ENCODE measurements at places on chromosomes 5 and 9.

- no peak for DNase-seq
Measured at GRCh38 chr5:85077581-85077980, 692.9 kb upstream of the EDIL3 start.

GRCh38 chr5:144794922-144795321 is 624.2 kb downstream of the KCTD16 start:
- DNase-seq: no peak

DNA sequence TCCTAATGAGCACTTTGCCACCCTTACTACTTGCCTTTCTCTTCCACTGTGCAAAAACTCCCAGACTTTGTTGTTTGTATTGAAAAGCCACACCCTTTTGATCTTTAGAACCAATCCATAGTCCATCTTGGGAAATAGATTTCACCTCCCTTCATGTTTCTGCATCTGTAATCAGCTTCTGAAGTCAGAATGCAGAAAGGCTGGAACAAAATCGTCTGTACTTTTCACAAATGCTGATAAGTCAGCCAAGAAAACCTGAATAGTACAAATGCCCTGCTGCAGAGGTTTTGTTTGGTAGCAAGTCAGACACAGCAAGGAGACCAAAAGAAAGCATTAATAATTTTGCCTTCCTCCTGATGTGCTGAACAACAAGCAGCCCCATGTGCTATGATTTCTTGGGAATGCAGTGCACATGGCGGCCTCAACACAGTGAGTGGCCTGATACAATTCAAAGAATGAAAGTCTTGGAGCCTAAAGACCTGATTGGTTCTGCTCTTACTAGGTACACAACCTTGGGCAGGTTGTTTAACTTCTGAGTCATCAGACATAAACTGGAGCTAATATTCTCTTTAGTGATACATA is 59.2 kb upstream of the STK32A start:
- DNase-seq: no peak

GRCh38 chr9:130051855-130052254 is 1.9 kb upstream of the GPR107 start:
- no peak for DNase-seq

- DNase-seq: no peak
Measured at GRCh38 chr5:159242656-159243055, 20.4 kb upstream of the UBLCP1 start.

DNA sequence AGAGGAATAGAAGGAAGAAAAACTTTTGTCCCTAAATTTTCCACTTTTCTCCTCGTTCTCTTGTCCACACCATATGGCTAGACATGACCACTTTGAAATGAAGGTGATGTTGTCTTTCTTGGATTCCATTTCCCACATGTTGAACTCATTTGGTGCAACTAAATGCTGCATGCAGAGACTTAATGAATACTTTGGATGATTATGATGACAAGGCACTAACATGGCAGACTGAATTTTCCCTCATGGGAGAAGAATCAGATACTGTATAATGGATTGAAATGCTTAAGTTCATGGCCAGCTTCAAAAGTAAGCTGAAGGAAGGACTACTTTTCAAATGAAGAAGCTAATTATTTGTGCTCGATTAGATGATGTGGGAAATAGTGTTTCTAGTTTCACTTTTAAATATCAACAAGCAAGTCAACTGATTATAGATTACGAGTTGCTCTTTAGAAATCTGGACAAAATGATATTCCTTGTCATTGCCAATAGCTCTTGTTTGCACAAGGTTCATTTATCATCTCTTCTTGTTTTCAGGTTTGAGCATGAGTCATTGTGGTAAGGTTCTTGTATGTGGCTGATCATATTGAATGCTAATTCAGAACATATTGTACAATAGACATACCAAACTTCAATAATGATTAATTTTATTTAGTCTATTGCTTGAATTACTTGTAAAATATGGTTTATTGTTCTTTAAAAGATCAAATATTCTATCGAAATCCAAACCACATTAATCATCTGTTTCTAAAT is 501.3 kb upstream of the FTMT start:
- no peak for DNase-seq

GRCh38 chr5:88880201-88880600 is 2.8 kb downstream of the MEF2C start:
- DNase-seq: no peak

GRCh38 chr5:159916841-159917761 is 819 bp downstream of the ADRA1B start:
- DNase-seq: no peak

DNA sequence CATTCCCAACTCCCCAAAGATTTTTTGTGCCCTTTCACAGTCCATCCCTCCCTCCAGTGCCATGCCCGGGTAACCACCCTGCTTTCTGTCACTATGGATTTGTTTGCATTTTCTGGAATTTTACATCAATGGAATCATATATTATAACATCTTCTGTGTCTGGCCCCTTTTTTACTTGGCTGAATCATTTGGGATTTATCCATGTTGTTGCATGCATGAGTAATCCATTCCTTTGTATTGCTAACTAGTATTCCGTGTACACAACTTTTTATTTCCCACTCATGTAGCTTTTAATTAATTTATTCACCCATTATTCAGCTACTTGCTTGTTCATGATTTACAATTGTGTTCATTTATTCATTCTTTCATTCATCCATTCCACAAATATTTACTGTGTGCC is 94.1 kb downstream of the FGF18 start:
- DNase-seq: no peak

DNA sequence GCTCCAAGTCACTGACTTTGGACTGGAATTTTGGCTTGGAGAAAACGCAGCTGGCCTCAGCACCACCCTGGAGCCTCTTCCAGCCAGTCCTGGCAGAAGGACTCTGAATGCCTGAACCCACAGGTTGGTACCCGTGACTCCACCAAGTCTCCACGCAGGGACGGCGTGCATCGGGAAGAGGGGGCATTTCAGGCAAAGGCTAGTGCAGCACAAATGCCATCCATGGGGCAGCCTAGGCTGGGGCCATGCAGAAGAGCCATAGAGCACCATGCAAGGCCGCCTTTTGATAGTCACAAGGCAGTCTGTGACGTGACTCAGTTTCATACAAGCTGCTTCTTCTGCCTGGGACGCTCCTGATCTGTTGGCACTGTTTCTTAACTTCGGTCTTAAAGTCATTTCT is 28.0 kb downstream of the GDNF start:
- DNase-seq: no peak

GRCh38 chr5:76561959-76562358 is 61.2 kb downstream of the F2RL2 start:
- no peak for DNase-seq

DNA sequence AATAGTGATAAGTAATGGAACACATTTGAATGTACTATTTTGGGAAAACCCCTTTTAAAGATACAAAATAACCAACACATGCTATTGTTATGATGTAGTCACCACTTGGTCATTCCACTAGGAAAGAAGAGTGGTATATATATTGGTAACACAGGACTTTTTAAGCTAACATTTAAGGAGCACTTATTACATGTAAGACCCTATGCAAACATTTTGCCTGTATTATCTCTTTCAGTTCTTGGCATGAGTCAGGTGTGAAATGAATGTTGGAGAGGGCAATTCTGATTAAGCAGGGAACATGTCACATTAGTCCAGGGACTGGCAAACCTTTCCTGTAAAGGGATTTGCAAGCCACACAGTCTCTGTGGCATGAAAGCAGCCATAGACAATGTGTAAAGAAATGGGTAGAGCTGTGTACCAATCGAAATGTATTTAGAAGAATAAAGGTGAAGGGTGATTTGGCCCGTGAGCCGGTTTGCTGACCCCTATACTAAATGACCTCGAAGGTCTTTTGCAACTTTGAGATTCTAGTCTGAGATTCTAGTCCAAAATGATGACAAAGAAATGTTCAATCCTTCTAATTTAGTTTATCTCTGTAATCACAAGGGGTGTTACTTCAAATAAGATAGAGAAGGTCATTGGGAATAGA is 15.3 kb downstream of the ABLIM3 start:
- DNase-seq: no peak

DNA sequence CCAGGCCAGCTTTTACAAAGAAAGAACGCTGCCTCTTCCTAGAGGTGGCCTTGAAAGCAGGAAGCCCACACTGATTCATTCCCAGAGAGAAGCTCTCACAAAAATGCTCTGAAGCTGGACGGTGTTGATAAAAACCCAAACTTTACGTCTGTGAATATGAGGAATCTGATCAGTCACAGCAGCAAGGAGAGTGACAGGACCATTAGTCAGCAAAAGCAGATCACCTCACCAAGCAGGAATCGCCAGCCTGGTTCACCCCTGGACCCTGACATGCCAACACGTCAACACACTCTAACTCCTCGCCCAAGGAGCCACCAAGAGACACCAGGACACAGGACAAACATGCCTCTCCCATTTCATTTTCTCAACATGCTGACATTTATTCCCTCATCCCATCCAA is 70.6 kb upstream of the ZNF622 start:
- DNase-seq: no peak

DNA sequence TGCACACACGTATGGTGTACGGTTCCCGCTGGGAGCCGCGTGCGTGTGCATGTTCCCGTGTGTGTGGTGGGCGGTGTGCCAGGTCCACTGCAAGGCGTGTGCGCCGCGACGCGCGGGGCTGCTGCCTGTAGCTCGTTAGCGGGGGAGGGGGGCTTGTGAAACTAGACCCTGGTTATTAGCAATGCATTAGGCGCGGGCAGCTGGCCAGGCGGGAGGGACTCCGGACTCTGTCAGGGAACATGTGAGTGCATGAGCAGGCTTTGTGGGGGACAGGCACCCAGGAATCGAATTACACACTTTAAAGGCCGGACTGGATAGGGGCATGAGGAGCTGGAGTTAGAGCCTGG is 32.2 kb upstream of the ENHO start:
- no peak for DNase-seq

DNA sequence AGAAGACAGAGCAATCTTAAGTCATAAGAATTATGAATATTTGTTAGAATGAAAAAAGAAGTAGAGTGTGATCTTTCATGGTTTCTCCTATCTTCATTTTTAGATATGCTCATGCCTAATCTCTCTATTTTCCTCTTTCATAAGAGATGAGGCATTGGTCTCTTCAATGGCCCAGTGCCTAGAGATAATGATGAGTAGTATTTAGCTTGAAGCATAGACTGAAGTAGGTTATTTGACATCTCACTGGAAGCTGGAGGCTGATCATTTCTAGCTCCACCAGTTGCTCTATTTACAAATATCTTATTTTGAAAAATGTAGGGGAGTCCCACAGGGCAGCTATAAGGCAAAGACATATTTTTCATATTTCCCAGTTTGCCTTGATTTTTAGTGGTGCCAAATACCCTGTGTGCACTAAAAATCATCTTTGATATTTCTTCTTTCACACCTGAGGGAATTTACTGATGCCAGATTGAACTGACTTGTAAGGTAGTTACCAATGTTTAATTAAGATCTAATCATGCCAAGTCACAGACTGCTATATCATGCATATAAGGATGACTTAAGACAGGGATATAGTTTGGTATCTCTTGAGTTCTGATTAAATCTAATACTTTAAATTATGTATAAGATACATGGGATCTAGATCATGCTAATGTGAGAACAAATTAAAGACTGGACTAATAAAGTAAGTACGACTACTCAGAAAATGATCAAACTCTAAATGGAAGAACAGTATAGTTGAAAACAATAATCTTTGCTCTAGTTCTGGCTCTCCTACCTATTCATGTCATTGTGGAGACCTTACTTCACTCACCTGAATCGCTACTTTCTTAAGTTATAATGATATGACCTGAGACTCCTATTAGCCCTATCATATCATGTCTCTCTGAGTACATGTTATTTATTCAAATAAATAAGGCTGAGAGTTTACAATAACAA is 108.2 kb upstream of the IFNE start:
- DNase-seq: no peak

DNA sequence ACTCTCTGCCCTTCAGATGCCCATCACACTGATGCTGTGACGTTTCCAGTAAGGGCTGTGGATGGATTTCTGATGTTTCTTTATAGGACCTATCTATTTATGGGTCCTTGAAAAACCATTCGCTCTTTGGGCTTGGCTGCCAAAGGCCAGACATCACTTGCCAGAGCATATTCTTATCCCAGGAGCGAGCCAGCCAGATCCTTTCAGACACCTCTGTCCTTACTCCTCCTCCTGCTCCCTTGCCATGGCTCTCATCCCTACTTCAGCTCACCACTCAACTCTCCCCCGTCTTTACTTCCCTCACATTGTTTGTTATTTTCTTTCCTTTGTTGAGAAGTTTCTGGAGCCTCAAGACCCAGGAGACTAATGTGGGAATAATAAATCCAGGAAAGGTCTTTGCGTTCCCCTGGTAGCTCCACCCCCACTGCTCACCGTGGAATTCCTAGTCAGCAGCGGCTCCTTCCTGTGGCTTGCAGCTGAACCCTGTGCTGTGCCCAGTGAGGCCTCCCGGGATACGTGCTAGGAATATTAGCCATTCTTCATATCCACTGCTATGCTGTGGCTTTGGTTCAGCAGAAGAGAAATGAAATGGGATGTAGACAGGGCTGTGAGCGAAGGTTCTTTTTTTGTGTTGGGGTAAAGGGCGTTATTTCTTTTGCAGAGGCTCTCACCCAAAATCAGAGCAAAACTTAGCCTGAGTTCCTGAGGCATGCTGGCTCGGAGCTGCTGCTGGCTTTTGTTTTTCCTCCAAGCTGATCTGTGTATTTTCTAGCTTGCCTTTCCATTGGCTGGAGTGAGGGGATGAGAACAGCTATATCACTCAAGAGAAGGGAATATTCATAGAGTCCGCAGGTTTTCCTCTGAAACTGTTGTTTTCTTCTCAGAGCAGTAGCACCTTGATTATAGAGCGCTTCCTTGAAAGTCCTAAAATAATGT is 171.1 kb downstream of the SAXO1 start:
- DNase-seq: no peak
